ENCODE measurements at places on chromosomes 1 and 21. TPM values are rescaled to one million over a fixed set of nuclear protein-coding genes. Genes with fewer than 3 reads are reported as not detected.

NAV1 gene
- 28.3 TPM for polyA plus RNA-seq

GJC2 gene
- 1.2 TPM for polyA plus RNA-seq

TRIM67 gene
- 0.12 TPM for polyA plus RNA-seq

ZC3H12A gene
- polyA plus RNA-seq: 1.1 TPM

OR2T29 gene
- polyA plus RNA-seq: not detected

ADAMTSL4 gene
- polyA plus RNA-seq: 49.5 TPM

DNA sequence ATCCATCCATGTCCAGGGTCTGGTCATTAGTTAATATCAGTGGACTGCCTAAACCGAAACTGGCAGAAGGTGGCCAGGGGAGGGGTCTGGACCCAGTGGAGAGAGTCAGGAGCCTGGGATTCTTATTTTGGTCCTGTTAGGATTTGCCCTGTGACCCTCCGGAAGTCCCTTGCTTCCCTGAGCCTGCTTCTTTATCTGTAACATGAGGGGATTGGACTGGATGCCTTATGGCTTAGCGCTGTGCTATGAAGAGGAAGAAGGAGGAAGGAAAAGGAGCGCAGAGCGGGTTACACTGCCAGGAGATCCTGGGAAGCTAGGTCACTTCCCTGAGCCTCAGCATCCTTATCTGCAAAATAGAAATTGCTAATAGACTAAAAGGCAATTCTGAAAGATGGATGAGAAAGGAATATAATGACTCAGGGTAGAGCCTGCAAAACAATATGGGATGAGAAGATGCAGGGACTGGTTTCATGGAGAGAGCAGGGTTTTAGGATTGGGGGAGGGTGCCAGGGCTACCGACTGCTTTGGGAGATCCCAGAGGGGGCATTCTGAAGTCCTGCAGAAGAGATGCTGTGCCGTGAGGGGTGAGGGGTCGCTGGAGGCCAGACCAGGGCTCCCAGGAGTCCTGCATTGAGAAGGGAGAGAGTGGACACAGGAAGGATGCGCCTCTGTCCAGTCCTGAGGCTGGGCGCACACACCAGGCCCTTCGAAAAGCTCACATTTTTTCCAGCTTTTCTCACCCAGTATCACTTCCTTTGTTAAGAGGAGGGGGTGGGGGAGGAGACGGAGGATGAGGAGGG is 460 bp upstream of the ADORA1 start:
- DNase-seq: no peak

DNA sequence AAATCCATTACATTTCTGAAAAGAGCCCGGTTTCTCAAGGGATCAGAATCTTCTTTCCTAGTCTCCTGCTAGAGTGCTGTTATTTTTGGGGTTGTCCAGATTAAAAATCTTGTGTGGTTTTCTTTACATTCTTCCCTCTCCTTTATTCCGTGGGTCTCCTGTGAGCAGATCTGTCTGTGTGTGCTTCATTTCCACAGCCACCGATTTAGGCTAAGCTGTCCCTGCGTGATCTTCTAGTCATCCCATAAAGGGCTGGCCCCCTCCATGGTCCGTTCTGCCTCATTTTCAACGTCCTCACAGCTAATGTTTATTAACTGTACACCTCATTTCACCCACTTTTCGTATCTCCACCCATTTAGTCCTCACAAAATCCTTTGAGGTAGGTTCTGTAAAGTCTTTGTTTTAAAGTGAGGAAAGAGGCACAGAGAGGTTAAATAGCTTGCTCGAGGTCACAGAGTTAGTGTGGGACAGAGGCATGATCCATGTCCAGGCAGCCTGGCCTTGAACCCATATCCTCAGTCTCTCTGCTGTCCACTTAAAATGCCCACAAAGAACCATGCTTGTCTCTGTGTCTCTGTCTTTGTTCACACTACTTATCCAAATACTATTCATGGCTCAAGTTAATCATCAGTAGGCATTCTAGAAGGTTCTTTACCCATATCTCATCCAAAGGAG is 38.2 kb upstream of the KIF1B start:
- no peak for DNase-seq

DNA sequence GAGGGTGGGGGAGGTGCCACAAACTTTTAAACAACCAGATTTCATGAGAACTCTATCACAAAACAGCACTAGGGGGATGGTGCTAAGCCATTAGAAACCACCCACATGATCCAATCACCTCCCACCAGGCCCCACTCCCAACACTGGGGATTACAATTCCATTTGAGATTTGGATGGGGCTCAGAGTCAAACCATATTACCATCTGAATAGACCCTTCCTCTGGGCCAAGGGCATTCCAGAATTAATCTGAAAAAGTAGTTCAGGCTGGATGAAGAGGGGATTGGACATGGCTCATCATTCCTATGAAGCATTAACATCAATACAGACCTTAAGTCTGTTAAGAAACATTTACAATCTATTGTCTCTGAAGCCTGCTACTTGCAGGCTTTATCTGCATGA is 149.9 kb upstream of the DNAH14 start:
- DNase-seq: no peak

GRCh38 chr1:62918700-62919099 is 134.8 kb downstream of the ATG4C start:
- DNase-seq: no peak

GRCh38 chr1:166811691-166812090 is 27.6 kb upstream of the POGK start:
- DNase-seq: no peak

- DNase-seq: no peak
These were observed 45.1 kb upstream of the MUTYH start for GRCh38 chr1:45385302-45385701.
